ENCODE measurements at places on chromosomes 7 and 10.

- no peak for DNase-seq
These were observed 37.3 kb downstream of the LIPJ start for GRCh38 chr10:88623835-88624234.

- no peak for DNase-seq
These were observed 148.8 kb upstream of the ZMIZ1 start for GRCh38 chr10:78920011-78920410.

- DNase-seq: no peak
These were observed 76.2 kb upstream of the KIF5B start for GRCh38 chr10:32132357-32132946.

DNA sequence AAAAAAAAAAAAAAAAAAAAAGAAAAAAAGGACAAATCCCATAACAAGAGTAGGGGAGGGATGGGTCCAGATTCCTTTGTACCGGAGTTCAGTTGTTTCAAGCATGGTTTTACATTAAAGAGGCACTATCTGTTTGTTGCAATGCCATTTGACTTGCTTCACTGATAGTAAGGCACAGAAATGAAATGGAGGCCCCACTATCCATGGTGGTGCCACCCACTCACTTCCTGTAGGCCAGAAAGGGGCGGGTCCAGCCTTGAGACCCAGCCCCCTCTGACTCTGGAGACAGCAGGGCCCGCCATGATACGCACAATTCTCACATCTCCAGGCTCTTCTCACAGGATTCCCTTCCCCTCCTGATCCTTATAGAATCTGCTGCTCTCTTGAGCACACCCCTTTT is 100.0 kb downstream of the CLEC2L start:
- DNase-seq: no peak

DNA sequence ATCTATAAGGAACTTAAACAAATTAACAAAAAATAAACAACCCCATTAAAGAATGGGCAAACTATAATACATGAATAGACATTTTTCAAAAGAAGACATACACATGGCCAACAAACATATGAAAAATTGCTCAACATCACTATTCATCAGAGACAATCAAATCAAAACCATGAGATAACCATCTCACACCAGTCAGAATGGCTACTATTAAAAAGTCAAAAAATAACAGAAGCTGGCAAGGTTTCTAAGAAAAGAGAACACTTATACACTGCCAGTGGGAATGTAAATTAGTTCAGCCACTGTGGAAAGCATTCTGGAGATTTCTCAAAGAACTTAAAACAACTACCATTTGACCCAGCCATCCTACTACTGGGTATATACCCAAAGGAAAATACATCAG is 280.5 kb downstream of the THSD7A start:
- DNase-seq: no peak
